Stimulated activated CD8-positive, alpha-beta memory T cell treated with anti-CD3 and anti-CD28 coated beads, Interleukin-15, amount 100 ng/mL, for 48 hours (primary cell): ENCODE measurements at places on chromosomes 5 and 9.

DNA sequence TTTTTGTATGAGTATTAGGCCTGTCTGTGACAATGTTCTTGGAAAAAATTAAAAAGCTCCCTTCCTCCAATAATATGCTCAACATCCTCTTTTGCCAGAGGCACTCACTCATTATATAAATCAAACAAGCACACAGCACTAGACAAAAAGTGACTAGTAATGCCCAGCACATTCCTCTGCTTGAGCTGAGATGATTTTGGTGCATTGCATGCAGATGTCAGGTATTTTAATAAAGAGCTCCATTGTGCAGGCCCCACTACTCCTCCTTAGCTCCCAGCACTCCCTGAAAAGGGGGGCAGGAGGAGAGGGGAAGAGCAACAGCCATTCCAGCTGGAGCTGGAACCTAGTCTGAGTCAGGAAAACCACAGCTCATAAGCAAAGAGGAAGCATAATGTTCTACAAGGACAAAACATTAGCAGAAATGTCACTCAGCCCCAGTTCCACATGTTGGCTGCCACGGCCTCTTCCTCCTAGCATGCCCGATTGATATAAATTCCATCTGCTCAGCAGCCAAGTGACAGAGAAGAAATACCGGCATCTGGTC lies 348.5 kb downstream of the BNC2 start:
- DNase-seq = no peak

DNA sequence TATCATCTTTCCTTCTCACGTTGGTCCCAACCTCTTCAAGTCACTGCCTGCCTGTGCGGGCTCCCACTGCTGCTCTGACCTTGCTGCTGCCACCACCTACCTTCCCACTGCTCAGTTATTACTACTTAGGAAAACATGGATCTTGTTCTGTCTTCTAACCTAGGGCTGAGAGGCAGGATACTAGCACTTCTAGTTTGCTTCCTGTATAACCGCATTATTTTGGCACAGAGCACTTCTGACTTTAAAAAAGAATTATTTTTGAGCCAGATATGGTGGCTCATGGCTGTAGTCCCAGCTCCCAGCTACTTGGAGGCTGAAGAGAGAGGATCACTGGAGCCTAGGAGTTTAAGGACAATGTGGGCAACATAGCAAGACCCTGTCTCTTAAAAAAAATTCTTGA lies 135.4 kb upstream of the GNA14 start:
- no peak for DNase-seq

DNA sequence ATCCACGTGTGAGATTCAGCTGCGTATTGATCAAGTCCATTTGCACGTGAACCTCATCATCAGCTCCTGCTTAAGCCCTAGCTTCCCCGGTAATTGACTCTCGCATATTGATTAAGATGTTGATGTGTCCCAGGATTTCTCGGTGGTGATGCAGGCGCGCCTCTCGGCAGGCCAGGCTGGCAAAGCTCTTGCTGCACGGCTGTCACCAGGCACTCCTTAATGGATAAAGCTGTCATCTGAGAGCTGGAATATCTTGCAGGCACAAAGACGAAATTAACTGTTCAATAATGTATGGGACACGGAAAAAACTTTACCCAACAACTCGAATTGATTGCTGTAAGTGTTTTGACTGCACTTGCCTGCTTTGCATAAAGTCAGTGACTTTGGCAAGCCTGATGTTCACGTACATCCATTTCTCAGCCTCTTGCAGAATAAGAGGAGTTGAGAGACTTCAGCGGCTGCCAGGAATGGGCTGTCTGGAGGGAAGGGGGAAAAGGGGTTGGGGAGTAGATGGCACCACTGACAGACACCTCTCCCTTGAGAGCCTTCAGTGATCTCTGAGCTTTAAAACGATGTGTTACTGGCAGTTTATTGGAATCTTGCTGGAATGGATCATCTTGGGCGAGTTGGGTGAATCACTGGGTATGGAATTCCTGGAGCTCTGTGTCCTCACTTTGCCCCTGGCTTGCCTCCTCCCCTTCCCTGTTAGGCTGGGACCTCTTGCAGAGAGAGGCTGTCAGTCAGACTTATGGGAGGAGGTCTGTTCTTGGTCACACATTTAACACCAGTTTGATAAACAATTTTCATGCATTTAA lies 650.3 kb downstream of the CCDC171 start:
- no peak for DNase-seq

DNA sequence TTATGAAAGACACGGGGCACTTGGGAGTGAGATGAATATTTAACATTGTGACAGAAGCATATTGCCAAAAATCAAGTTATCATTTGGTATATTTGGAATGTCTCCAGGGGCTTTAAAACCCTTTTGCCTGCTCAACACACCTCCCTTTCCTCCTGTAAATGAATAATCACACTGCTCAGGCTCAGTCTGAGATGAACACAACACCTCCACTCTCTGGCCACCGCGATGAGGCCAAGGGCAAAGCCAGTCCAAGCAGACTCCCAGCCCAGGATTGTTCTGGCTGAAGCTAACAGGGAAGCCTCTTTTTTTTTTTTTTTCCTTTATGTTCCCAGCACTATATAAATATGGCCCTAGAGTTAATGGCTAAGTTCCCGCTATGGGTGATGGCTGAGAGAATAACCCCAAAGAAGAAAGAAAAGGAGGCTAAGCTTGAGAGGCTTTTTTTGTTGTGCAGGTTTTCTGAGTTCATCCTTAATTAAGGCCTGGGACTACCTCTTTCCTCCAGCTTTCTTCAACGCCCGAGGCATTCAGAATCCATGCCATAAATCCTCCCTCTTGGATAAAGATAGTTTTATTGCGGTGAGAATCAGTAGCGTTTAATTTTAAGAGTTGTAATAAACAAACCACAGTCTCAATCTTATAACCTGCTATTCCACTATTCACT lies 10.5 kb upstream of the ERAP1 start:
- DNase-seq = no peak

- no peak for DNase-seq
Observed at GRCh38 chr5:61455179-61456006, 123.3 kb downstream of the ZSWIM6 start.

GRCh38 chr5:10854506-10855277 lies 93.7 kb upstream of the DAP start:
- no peak for DNase-seq

- no peak for DNase-seq
Observed at GRCh38 chr9:115234094-115234493, 116.1 kb upstream of the TNC start.

DNA sequence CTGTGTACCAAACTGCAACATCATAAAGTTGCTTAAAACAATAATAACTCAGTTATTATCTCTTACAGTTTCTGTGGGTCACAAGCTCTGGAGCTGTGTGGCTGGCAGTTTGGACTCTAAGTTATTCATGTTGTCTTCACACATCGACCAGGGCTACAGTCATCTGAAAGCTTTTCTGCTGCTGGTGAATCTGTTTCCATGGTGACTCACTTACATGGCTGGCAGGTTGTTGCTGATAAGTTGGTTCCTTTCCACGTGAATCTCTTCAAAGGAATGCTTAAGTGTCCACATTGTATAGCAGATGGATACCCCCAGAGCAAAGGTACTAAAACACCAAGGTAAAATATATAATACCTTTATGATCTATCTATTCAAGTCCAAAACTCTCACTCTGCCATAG lies 44.8 kb upstream of the CYLC2 start:
- no peak for DNase-seq

- peak; percentile 38 for DNase-seq
Observed at GRCh38 chr5:88674356-88675167, 208.4 kb downstream of the MEF2C start.

DNA sequence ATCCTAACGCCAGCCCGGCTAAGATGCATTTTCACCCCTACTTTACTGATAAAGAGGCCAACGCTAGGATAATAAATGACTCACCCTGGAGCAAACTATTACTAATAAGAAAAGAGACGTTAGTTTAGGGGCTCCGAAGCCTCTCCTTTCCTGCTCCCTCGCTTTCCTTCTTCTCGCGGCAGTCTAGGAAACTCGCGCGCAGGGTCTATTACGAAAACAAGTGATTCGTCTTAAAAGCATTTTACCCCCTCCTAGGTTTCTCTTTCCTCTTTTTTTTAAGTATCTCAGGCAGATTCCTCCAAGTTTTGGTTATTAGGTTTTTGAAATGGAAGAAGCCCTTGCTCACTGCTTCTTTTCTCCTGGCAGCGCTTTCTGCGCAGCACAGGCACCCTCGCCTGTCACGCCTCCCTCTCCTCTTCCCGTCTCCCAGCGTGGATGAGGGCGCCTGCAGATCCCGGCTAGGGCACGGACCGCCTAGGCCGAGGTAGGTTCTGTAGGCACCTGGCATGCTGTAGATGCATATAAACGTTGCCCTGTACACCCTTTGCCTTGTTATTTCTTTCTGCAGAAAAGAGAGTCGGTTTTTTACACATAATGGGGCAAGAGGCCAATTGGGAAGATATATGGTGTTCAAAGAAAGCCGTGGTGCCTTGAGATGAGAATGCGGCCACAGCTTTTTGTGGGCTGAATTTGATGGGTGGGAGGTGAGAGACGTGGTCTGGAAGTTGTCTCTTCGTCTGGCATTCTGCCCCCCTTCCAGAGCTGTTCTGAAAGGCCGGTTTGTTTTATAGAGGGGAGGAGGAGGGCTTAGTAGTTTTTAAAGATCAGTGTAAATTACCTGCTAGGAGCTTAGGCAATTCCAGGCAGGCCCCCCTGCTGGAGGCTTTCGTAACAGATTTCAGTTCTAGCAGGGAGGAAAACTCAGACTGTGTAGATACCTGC lies 983 bp downstream of the GCNT1 start:
- no peak for DNase-seq

- no peak for DNase-seq
Observed at GRCh38 chr9:20236676-20237075, 385.6 kb downstream of the MLLT3 start.

- DNase-seq = no peak
Observed at GRCh38 chr9:101027236-101027635, 1.3 kb upstream of the PLPPR1 start.

DNA sequence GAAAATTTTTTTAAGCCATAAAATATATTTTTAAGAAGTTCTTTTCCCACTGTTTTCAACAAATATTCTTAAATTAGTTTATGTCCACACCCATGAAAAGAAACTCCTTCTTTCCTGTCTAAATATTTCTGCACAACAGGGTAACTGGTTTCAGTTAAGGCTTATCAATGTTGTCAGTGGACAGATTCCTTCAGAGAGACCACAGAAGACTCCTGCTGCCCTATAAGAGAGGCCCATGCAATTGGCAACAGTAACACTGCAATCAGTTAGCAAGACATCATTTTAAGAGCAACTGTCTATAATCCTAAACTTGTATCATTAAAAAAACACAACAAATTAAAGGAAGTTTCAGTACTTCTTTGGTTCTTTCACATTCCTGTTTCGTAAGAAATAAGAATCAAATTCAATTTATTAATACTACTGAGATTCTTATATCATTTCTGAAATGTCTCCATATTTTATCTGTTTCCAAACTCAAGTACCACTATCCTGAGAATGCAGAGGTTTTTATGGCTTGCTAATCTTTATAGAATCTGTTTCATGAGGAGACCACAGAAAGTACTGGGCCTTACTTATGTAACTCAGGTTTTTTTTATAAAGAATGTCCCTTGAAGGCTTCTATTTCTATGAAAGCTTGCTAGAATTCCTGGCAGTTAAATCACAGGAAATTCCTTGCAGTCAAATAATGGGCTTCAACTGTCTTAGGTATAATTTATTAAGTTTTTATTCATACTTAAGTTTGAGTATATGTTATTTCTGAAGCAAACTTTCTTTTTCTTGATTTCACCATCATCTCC lies 240.2 kb downstream of the RFX3 start:
- DNase-seq = no peak

- no peak for DNase-seq
Observed at GRCh38 chr5:19547640-19548039, 440.4 kb downstream of the CDH18 start.

GRCh38 chr5:174140452-174141020 lies 95.0 kb downstream of the NSG2 start:
- DNase-seq = no peak

GRCh38 chr9:19162956-19163355 lies 35.7 kb upstream of the PLIN2 start:
- no peak for DNase-seq

DNA sequence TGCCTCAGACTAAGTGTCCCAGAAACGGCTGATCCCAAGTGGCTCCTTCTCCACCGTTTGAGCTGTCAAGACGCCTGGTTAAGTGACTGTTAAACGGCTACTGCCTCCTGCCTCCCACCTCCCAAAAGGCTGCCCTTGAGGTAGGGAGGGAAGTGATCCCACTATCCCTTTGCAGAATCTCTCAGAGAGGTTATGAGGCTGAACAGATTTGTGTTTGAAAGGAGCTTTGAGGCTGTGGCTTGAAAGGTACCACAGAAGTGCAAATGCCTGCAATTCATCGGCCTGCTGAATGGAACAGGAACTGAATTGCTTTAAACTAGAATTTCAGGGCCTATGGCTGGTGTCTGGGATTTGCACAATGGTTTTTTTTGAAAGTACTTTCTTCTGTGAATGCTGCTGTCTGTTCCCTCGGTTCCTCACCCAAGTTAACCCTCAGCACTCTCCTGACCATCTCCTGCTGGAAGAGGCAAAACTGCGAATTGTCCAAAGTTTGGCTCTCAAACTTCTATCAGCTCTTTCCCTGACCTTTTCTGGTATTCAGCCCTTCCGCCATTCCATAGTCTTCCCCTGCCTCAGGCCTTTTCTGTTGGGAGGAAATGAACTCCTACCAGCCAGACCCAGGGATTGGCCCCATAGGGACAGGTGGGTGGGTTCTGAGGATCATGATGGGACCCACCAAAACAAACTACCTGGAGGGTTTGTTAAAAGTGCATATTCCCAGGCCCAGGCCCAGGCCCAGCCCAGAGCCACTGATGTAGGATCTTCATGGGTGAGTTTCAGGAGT lies 453.3 kb downstream of the KDM4C start:
- no peak for DNase-seq

- DNase-seq = no peak
Observed at GRCh38 chr5:122458278-122458872, 146.3 kb downstream of the SNCAIP start.

DNA sequence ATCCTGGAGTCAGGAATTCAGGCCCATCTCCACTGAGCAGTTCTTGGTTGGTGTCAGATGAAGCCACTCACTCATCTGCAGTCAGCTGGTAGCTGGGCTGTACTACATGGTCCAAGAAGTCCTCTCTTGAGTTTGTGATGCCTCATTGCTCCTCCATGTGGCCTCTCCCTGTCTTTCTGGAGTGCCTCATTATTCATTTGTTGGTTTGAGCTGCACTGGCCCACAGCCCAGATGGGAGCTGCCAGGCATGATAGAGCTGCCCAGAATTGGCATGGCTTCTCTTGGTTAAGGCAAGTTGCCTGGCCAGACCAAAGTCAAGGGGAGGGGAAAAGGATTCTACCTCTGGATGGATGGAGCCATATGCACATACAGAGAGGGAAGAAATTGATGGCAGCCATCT lies 8.0 kb downstream of the PTCD2 start:
- no peak for DNase-seq

DNA sequence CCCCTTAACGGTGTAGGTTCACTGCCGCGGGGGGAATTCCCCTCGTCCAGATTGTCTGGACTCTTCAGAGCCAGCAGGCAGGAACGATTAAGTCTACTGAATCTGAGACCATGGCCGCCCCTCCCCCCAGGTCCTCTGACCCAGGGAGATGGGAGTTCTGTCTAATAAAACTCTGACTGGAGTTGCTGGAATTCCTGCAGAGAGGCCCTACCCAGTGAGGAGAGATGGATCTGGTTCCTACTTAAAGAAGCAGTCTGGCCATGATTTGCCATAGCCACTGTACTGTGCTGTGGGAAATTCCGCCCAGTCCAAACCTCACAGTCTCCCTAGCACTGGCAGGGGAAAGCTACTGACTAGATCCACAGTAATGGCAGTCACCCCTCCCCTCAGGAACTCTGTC lies 237.7 kb upstream of the RASA1 start:
- DNase-seq = no peak
